Large intestine (tissue), 12 donors: ENCODE measurements at places on chromosomes 5 and 9. TPM values are rescaled to one million over a fixed set of nuclear protein-coding genes. Genes with fewer than 3 reads are reported as not detected.

DNA sequence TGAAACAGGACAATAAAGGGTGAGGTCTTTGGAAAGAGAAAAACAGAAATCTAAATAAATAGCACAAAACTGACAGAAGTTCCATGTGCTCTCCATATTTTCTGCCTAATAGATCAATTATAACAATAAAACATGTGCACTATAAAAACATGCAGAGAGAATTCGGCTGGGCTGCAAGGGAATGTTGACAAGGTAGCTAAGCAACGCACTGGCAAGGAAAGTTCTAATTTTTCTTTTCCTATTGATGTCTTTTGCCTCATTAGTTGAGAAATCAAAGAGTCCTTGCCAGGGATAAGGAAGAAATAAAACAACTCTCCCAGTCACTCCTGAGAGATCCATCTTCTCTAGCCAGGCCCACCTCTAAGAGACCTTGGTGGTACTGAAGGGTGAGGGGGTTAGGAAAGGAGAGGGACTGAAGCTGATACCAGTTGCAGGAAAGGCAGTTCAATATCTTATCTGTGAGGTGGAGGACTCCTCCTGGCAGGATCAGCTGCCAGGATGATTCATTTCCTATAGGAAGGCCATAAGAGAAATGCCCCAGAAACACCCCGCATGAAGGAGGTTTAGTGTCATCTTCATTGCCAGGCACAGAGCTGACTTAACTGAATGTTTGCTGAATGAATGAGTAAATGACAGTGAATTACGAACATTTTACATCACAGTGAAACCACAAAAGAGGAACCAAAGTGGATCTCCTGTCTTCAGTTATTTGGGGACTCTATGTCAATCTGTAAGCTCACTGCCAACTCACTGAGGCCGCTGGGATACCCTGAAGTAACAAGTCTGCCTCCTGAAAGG lies 63.7 kb upstream of the IFNK start:
- peak; percentile 41 for DNase-seq

- DNase-seq, result peak; percentile 53
Observed at GRCh38 chr9:107020040-107020530, 157.1 kb downstream of the ZNF462 start.

DNA sequence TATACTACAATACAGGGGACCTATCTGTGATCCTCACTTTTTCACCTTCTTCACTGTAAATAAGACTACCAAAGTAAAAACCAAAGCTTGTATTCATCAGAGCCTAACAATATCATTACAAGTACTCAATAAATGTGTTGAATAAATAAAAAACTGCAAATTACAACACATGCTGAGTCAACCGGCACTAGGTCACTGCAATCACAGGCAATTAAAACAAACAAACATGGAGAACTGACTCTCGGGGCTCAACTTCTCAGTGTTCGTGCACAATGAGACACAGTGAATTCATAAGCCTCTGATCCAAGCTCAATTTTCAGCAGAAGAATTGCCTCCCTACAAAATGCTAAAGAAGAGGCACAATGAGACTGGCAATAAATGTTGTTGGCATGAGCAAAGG lies 69.2 kb downstream of the CDK5RAP2 start:
- DNase-seq, result no peak

DNA sequence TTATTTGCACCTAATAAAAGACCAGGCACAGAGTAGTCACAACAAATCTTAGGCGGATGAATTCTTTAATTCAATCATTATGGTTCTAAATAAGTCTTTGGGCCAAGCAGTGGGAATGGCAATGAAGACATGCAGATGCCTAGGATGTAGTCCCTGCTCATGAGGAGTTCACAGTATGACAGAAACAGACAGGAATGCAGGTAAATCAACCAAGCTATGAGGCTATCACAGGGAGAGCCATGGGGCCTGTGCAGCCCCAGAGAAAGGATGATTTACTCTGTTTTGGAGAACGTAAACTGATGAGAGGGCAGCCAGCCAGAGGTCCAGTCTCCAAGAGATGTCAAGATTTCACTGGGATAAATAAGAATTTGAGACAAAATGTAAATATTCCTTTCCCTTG lies 129.4 kb downstream of the TRIM32 start:
- DNase-seq, result no peak

- peak; percentile 90 for DNase-seq
Observed at GRCh38 chr9:69168709-69169217, 5.3 kb upstream of the TJP2 start.

DNA sequence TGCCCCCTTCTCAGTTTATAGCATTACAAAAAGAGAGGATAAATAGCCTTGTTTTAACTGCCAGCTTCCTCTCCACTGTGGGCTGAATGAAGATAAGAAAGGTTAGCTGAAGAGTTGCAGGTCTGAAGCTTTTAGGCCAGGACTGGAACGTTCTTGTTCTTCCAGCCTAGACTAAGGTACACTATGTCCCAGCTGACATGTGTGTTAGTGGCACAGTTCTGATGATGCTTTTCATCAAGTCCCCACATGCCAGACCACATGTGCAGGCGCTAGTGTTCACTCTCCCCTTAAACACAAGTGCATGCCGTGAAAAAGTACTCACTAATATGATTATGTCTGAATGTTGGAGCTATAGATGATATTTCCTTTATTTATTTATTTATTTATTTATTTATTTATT lies 40.7 kb downstream of the STXBP1 start:
- no peak for DNase-seq

- DNase-seq, result no peak
Observed at GRCh38 chr9:129624947-129625346, 1.0 kb upstream of the NTMT1 start.

DNA sequence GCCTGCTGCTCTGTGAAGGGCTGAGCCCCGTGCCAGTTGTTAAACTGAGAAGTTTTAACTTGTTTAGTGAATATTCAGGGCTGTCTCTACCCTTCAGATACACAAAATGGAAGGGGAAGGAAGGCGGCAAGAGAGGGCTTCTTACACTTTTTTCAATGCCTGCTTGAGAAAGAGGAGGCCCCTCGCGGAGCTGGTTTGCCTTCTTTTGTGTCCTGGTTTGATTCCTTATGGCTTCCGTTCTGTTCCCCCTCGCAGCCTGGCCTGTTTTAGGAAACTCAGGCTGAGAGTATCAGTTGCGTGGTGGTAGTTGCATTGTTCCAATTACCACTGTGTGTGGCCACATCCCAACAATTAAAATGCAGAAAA lies 1.0 kb downstream of the FAM53C start:
- DNase-seq, result peak; percentile 49

DNA sequence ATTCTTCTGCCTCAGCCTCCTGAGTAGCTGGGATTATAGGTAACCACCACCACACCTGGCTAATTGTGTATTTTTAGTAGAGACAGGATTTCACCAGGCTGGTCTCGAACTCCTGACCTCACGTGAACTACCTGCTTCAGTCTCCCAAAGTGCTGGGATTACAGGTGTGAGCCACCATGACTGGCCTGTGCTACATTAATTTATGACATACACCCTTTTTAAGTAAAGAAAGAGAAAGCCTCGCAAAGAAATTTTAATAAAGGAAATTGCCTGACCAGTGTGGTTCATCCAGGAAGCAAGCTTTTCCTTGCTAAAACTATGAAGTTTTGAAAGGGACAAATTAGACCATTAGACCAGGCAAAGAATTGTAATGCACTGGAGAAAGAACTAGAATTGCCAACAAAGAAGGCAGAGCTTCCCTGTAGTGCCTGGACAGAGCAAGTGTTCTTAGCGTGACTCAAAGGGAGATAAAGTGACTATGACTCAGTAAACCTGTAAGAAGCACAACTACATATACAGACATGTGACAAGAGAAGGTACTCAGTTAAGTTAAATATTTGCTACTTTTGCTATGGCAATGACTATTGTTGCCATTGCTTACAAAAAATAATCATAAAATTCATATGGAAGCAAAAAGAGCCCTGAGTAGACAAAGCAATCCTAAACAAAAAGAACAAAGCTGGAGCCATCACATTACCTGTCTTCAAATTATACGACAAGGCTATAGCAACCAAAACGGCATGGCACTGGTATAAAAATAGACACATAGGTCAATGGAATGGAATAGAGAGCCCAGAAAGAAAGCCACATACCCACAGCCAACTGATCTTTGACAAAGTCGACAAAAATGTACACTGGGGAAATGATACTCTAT lies 54.6 kb downstream of the FYB1 start:
- DNase-seq, result peak; percentile 28

DNA sequence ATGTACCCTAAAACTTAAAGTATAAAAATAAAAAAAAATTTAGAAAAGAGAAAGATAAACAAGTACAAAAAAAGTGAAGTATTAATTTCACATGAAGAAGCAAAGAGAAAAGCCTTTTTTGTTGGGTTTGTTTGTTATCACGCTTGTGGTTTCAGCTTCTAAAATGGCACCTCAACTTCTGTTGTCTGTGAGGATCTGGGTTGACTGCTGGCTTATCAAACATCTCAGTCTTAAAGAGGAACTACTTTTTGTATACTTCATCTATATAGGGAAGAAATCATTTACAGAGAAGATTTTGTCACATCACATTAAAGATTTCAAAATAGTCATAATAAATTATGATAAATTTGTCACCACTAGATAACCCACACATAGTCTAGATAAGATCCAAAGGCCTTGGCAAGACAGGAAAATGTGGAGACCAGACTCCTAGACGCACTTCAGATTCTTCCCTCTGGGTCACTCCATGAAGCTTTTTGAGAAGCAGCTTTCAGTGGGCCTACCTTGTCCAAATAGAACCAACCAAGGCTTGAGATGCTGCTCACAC lies 8.8 kb upstream of the ADGRV1 start:
- no peak for DNase-seq

- DNase-seq, result peak; percentile 11
Observed at GRCh38 chr5:65076251-65076869, 307.6 kb downstream of the CWC27 start.

- DNase-seq, result no peak
Observed at GRCh38 chr5:146785065-146785464, 93.5 kb downstream of the PPP2R2B start.

DNA sequence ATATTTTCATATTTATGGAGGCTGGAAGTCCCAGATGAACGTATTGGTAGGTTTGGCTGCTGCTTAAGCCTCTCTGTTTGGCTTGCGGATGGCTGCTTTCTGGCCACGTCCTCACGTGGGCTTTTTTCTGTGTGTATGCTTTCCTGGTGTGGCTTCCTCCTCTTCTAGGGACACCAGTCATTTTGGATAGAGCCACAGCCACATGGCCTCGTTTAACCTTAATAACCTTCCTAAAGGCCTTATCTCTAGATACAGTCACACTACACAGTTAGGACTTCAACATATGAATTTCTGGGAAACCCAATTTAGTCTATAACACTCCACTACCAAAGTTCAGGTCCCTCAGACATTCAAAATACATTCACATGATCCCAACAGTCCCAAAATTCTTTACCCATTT lies 26.9 kb downstream of the NUTM2F start:
- DNase-seq, result no peak

Gene FAM221B
- polyA plus RNA-seq, result 0.10 TPM

Gene SETX
- 38.5 TPM for polyA plus RNA-seq

Gene TCERG1
- polyA plus RNA-seq, result 93.1 TPM

Gene EFCAB9
- polyA plus RNA-seq, result not detected

Gene PBX3
- polyA plus RNA-seq, result 20.3 TPM
